ENCODE measurements at places on chromosomes 11 and 22.

- no peak for DNase-seq
Observed at GRCh38 chr22:44309647-44310046, 3.1 kb downstream of the SHISAL1 start.

DNA sequence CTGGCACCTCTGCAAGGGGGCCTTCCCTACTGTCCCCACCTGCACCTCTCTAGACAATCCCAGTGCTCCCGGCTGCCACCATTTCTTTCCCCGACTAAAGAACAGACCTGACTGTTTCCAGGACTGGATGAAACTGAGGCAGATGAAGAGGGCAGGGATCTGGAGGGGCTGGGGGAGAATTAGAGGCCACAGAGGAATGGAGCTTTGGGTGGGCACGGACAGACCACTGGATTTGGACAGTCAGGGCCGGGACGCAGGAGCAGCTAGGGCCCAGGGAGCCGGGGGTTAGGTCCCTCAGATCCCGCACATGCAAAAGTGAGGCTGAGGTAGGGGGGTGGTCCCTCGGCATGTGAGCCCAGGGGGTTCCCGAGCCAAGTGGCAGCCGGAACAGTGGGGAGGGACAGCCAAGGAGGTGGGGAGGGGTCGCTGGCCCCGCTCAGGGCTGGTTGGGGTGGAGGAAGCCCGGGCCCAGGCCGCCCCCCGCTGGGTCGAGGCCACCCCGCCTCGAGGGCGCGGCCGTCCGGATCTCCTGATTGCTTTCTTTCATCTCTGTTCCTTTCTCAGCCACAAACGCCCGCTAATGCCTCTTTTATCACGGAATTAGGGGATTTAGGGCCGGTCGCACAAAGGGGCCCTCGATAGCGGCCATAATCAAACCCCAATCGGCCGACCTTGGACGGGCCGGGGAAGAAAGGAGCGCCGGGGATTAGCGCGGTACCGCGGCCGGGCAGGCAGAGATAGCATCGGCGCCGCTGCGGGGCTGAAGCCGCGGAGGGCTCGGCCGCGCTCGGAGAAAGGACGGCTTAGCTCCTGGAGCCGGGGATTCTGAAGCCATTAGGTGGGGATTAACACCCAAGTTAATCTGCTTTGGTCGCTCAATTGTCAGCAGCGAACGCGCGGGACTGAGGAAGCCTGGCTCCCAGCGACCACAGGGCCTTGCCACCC is 9.3 kb downstream of the SLC25A1 start:
- no peak for DNase-seq

GRCh38 chr11:105211806-105212554 is 72.4 kb upstream of the CARD18 start:
- no peak for DNase-seq

DNA sequence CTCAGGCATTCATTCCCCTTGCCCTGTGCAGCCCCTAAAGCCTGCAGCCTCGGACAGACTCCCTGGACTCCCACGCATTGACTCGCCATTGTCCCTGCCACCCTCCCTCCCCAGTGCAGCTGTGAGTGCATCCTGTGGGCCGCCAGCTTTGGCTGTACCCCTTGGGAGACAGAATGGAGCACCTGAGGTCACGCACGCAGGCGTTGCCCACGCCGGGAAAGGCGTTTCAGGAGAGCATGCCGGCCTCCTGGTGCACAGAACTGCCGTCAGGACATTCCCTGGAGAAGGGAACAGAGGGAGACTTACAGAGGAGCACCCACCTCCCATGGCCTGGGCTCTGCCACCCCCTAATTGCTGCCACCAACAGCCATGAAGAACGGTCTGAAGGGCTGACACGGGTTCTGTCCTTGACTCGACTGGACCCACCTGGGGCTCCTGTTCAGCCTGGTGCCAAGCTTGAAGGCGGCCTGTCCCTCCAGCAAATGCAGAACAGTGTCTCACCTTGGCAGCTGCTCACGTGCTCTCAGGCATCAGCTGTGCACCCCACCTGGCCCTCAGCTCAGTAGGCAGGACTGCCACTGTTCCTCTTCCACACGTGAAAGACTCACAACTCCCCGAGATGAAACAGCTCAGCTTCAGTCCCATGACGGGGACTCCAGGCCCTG is 503.8 kb downstream of the BRD1 start:
- DNase-seq = no peak

Measured in hematopoietic multipotent progenitor cell (in vitro differentiated cells).